CD4-positive, alpha-beta T cell treated with Interleukin-4 for 1 hour (primary cell): ENCODE measurements at places on chromosomes 7 and 10.

DNA sequence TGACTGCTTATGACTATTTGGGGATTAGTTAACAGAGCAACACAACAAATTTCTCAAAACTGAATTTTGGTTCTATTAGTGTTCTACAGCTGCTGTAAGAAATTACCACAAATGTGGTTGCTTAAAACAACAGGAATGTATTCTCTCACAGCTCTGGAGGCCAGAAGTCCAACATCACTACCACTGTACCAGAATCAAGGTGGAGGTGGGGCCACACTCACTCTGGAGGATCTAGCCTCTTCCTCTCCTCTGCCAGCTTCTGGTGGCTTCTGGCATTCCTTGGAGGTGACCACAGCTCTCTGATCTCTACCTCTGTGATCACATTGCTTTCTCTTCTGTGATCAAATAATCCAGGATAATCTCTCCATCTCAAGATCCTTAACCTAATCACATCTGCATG is 194.7 kb upstream of the BMPER start:
- DNase-seq = no peak

- no peak for DNase-seq
These were observed 79.9 kb upstream of the SMIM30 start for GRCh38 chr7:113198226-113198625.

DNA sequence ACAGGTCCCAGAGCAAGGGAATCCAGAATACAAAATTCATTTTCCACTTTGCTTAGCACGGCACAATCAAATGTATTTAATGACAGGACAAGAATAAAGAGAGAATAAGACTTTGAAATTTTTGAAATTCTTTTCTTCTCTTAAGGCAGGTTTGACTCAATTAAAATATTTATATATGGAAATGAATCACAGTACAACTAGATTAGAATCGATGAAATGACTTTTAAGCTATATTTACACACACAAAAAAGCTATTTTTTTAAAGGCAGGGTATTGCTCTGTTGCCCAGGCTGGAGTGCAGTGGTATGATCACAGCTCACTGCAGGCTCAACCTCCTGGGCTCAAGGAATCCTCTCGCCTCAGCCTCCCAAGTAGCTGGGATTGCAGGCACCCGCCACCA is 265.4 kb upstream of the SLC26A5 start:
- DNase-seq = no peak

DNA sequence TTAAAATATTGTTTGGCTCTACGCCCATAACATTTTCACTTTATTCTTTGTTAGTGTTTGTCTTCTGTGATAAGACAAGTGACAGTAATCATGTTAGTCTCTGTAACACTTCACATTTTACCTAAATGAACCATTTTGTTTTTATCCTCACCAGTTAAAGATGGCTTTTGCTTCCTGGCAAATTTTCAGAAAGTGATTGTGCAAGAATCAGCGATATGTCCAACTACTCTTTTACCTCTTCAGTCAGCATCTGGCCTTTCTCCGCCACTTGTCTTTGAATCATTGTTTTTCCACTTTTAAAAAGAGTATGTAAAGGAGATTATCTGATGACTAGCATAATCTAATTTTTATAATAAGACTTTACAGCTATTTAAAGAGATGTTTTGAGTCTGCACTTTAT is 3.5 kb downstream of the DGKB start:
- no peak for DNase-seq

- no peak for DNase-seq
These were observed 1209.8 kb downstream of the REEP3 start for GRCh38 chr10:64731016-64731415.

GRCh38 chr7:15932318-15932717 is 245.8 kb upstream of the MEOX2 start:
- DNase-seq = no peak
